ENCODE measurements at places on chromosomes 4 and X. TPM values are rescaled to one million over a fixed set of nuclear protein-coding genes. Genes with fewer than 3 reads are reported as not detected.

Gene RBM46
- not detected for total RNA-seq

Gene DCAF8L2
- total RNA-seq: not detected

Gene POF1B
- total RNA-seq: not detected

Gene GPM6B
- total RNA-seq: 0.35 TPM

Gene EVC
- total RNA-seq: 17.3 TPM

Gene MUC7
- total RNA-seq: not detected

Gene DMP1
- total RNA-seq: not detected

Gene MAGEE1
- 0.53 TPM for total RNA-seq

Gene BMPR1B
- 0.29 TPM for total RNA-seq

Gene DCAF16
- 12.4 TPM for total RNA-seq

Gene PPARGC1A
- total RNA-seq: not detected

Gene ENAM
- under 0.01 TPM for total RNA-seq

Gene MAGEC1
- total RNA-seq: not detected

Gene MTTP
- total RNA-seq: under 0.01 TPM

Gene MAGED4B
- total RNA-seq: 87.9 TPM

Gene LYAR
- 10.1 TPM for total RNA-seq

Gene NWD2
- not detected for total RNA-seq

Gene TBX22
- total RNA-seq: not detected

Gene SH3D19
- total RNA-seq: 59.5 TPM

Gene IL15
- 6.6 TPM for total RNA-seq

Gene PRSS12
- total RNA-seq: 2.3 TPM

Gene YIPF7
- not detected for total RNA-seq

Gene HPGDS
- total RNA-seq: not detected

Gene ALB
- not detected for total RNA-seq

Gene CACNA1F
- total RNA-seq: not detected

Gene SPIN4
- total RNA-seq: 2.9 TPM

Gene ACE2
- total RNA-seq: not detected

Gene GAGE13
- total RNA-seq: not detected

Gene FAM50A
- total RNA-seq: 56.9 TPM

Gene GUCY1A1
- 0.35 TPM for total RNA-seq

Gene ADAM29
- total RNA-seq: not detected

Gene RHOXF2B
- total RNA-seq: not detected

Gene GPR50
- total RNA-seq: not detected

Gene PLAC1
- 2.0 TPM for total RNA-seq

Gene RENBP
- 2.3 TPM for total RNA-seq

Gene RAP1GDS1
- 62.6 TPM for total RNA-seq

Gene PAGE1
- total RNA-seq: not detected

Gene CABS1
- not detected for total RNA-seq

Gene CHIC1
- total RNA-seq: 4.4 TPM

Gene CT45A5
- not detected for total RNA-seq

Gene ESX1
- 1.4 TPM for total RNA-seq

Gene PAGE4
- total RNA-seq: not detected

Gene CNGA1
- 1.2 TPM for total RNA-seq

Gene IGFBP7
- total RNA-seq: 415 TPM

Gene P2RY4
- not detected for total RNA-seq

Gene CHRNA9
- total RNA-seq: not detected

Gene FAT4
- total RNA-seq: 8.3 TPM

Gene ADH1A
- not detected for total RNA-seq

Gene MAMLD1
- 1.2 TPM for total RNA-seq

Gene NDUFB11
- 82.7 TPM for total RNA-seq

Gene YY2
- 0.29 TPM for total RNA-seq

Gene STOX2
- total RNA-seq: 0.29 TPM

Gene MTNR1A
- not detected for total RNA-seq

Gene ITGB1BP2
- 1.2 TPM for total RNA-seq

Gene KIF4A
- 12.6 TPM for total RNA-seq

Gene EVC2
- total RNA-seq: 12.1 TPM

Gene FDCSP
- not detected for total RNA-seq

Gene MAGEA4
- not detected for total RNA-seq

Gene TMEM47
- total RNA-seq: 20.2 TPM
